Transverse colon (tissue), 4 donors: ENCODE measurements at places on chromosomes 12 and 14. TPM values are rescaled to one million over a fixed set of nuclear protein-coding genes. Genes with fewer than 3 reads are reported as not detected.

GRCh38 chr12:2385529-2385928, 332.7 kb downstream of the CACNA1C start:
- H3K36me3 ChIP-seq: no peaks in the 10 kb centered on the region
- no peaks in the 10 kb centered on the region for H3K27me3 ChIP-seq
- DNase-seq: no peak
- peak overlapping the region; percentile 80 for H3K27ac ChIP-seq
- peaks cover 13% of the 10 kb centered on the region for H3K4me1 ChIP-seq

DNA sequence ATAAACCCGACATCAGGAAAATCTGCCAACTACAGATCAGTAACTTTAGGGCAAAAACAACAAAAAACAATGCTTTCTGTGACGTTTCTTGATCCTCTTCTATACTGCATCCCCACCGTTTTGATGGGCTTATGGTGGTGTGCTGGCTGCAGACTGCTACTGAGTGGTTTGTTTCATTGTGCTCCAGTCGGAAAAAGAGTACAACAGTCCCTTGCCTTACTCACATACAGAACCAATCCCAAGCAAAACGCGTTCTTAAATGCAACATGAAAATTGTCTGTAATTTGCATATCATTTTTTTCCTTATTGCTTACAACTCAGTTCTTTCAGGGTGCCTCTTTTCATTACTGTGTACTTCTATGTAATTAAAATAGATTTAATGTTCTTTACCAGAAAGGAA, 2.3 kb downstream of the ETV6 start:
- no peaks in the 10 kb centered on the region for H3K27me3 ChIP-seq
- peak; percentile 27 for DNase-seq
- no peaks in the 10 kb centered on the region for H3K36me3 ChIP-seq
- peak overlapping the region; percentile 97 for H3K27ac ChIP-seq
- peaks cover 29% of the 10 kb centered on the region for H3K4me1 ChIP-seq

DNA sequence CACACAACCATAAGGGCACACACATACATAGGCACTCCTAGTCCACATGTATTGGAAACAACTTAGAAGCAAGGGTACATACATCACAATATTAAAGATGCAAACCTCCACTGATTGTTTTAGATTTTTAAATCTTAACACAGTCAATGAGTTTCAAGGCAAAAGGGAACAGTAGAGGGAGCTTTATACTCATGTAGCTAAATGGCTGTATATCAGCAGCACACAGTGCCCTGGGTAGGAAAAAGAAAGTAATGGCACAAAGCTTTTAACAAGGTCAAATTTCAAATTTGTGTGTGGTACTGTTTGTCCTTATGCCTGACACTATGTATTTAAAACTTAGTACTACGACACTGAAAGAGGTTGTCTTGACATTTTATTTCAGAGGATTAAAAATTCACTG, 262.0 kb downstream of the MED13L start:
- no peak overlapping the region for H3K4me3 ChIP-seq
- H3K27me3 ChIP-seq: no peaks in the 10 kb centered on the region
- H3K27ac ChIP-seq: no peak overlapping the region
- no peak for DNase-seq

GRCh38 chr14:77208291-77208978, 26.8 kb downstream of the TMEM63C start:
- no peak overlapping the region for H3K27ac ChIP-seq
- peak; percentile 64 for DNase-seq
- no peaks in the 10 kb centered on the region for H3K36me3 ChIP-seq
- H3K4me3 ChIP-seq: no peak overlapping the region

Gene GYS2
- total RNA-seq: 0.16 TPM

DNA sequence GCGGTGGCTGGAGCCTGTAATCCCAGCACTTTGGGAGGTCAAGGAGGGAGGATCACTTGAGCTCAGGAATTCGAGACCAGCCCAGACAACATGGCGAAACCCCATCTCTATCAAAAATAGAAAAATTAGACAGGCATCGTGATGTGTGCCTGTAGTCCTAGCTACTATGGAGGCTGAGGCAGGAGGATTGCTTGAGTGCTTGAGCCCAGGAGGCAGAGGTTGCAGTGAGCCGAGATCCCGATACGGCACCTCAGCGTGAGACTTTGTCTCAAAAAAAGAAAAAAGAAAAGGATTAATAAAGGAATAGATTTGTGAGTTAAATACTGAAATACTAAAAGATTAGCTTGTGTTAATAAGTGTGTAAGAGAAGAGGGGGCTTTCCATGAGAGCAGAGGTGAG, 29.4 kb downstream of the RPGRIP1 start:
- no peaks in the 10 kb centered on the region for H3K36me3 ChIP-seq
- DNase-seq: no peak
- H3K27ac ChIP-seq: peak overlapping the region; percentile 82

GRCh38 chr12:8867009-8867408, 44.6 kb downstream of the A2ML1 start:
- H3K27me3 ChIP-seq: no peaks in the 10 kb centered on the region
- no peak for DNase-seq
- H3K4me1 ChIP-seq: no peaks in the 10 kb centered on the region
- no peak overlapping the region for H3K27ac ChIP-seq
- no peak overlapping the region for H3K4me3 ChIP-seq

DNA sequence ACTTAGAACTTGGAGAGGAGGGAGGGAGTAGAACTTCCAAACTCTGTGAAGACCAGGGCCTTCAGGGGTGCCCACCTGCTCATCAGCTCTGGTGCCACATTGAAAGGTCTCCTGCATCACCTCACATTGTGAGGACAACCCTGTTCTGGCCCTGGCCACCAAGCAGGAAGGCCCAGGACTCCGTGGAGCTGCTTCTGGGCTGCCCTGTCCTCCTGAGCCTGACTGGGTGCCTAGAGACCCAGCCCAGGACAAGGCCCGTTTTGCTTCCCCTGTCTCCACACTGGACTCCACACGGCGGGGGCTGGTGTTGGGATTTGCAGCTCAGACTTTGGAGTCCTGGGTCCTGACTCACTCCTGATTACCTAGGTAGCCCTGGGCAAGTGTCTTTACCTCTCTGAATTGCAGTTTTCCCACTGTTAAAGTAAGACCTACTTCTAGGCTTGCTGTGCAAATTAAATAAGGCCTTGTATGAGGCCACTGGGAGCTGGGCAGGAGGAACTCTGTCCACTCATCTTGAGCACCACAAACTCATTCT, 12.5 kb upstream of the KRT82 start:
- no peaks in the 10 kb centered on the region for H3K36me3 ChIP-seq
- no peak overlapping the region for H3K4me3 ChIP-seq
- H3K27me3 ChIP-seq: no peaks in the 10 kb centered on the region
- H3K4me1 ChIP-seq: no peaks in the 10 kb centered on the region

GRCh38 chr14:39451811-39452210, 19.6 kb upstream of the FBXO33 start:
- H3K36me3 ChIP-seq: no peaks in the 10 kb centered on the region
- no peaks in the 10 kb centered on the region for H3K27me3 ChIP-seq
- no peaks in the 10 kb centered on the region for H3K4me1 ChIP-seq
- no peak for DNase-seq
- no peak overlapping the region for H3K4me3 ChIP-seq

DNA sequence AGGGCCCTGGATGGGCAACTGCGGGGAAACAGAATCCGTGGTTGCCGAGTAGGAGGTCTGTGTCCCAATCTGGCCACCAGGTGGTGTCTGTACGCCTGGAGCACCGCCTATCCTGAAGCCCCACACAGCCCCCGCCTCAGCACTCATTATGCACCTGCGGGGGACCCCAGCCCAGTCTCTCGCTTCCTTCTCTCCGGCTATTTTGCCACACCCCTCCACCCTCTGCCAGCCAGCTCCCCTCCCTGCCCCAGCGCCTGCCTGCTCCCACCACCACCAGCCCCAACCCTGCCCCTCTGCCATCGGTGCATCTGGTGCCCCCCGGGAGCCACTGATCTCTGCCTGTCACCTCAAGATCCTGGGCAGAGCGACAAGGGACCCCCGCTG, 2.2 kb upstream of the NXPH4 start:
- H3K27ac ChIP-seq: no peak overlapping the region
- peaks cover 49% of the 10 kb centered on the region for H3K27me3 ChIP-seq
- DNase-seq: peak; percentile 70
- no peak overlapping the region for H3K4me3 ChIP-seq
- H3K4me1 ChIP-seq: peaks cover 18% of the 10 kb centered on the region
- no peaks in the 10 kb centered on the region for H3K36me3 ChIP-seq

Gene RTL1
- total RNA-seq: not detected

Gene GLS2
- total RNA-seq: not detected

- peaks cover 56% of the 10 kb centered on the region for H3K4me1 ChIP-seq
- H3K36me3 ChIP-seq: no peaks in the 10 kb centered on the region
- peak overlapping the region; percentile 43 for H3K4me3 ChIP-seq
- H3K27me3 ChIP-seq: no peaks in the 10 kb centered on the region
- H3K27ac ChIP-seq: peak overlapping the region; percentile 90
Observed at GRCh38 chr12:112907415-112908157, 824 bp downstream of the OAS1 start.

- no peak overlapping the region for H3K27ac ChIP-seq
- no peak overlapping the region for H3K4me3 ChIP-seq
- H3K27me3 ChIP-seq: no peaks in the 10 kb centered on the region
- H3K4me1 ChIP-seq: peaks cover 10% of the 10 kb centered on the region
Observed at GRCh38 chr12:3263939-3264922, 187.1 kb downstream of the TSPAN9 start.

- no peaks in the 10 kb centered on the region for H3K4me1 ChIP-seq
- no peaks in the 10 kb centered on the region for H3K36me3 ChIP-seq
- no peak overlapping the region for H3K4me3 ChIP-seq
- no peak for DNase-seq
- H3K27me3 ChIP-seq: peaks cover 49% of the 10 kb centered on the region
Observed at GRCh38 chr14:105072892-105073719, 7.9 kb upstream of the GPR132 start.

DNA sequence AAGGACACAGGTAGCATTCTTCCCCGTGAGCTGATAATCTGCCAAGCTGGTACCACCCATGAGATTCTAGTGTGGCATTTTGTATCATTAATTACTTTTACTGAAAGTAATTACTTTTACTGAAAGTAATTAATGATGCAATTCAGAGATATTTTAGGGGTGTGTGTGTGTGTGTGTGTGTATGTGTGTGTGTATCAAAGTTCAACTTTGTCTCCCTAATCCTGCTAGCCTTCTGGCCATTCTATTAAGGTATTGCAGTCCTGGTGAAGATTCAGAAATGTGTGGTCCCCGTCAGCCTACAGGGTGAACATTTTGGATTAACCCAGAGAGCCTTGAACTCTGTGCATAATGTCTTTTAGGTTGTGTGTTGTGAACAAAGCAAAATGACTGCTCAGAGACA, 310.8 kb downstream of the ZFP36L1 start:
- H3K27ac ChIP-seq: no peak overlapping the region
- H3K27me3 ChIP-seq: no peaks in the 10 kb centered on the region
- H3K4me3 ChIP-seq: no peak overlapping the region
- DNase-seq: no peak
- H3K4me1 ChIP-seq: no peaks in the 10 kb centered on the region

Gene OR6C4
- not detected for total RNA-seq

DNA sequence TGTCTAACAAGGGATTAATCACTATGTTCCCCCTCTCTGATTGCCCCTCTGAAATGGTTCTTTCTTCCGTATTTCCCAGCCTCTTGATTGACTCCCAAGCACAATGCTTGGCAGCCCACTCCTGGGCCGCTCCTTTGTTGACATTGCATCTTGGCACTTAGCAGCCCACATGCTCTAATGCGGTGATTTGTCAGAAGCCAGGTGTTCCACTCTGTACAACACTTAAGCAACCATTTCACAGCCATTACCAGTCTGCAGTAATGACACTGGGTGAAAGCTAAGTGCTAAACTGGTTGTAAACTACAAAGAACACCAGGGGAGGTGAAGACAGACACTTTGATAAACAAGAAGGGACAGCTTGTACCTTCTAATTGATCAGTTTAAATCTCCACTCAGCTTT, 353.5 kb downstream of the TMEM132D start:
- H3K4me1 ChIP-seq: no peaks in the 10 kb centered on the region
- peak; percentile 57 for DNase-seq
- no peak overlapping the region for H3K4me3 ChIP-seq
- no peaks in the 10 kb centered on the region for H3K27me3 ChIP-seq
- peak overlapping the region; percentile 27 for H3K27ac ChIP-seq
- no peaks in the 10 kb centered on the region for H3K36me3 ChIP-seq

Gene ERGIC2
- total RNA-seq: 2.6 TPM

DNA sequence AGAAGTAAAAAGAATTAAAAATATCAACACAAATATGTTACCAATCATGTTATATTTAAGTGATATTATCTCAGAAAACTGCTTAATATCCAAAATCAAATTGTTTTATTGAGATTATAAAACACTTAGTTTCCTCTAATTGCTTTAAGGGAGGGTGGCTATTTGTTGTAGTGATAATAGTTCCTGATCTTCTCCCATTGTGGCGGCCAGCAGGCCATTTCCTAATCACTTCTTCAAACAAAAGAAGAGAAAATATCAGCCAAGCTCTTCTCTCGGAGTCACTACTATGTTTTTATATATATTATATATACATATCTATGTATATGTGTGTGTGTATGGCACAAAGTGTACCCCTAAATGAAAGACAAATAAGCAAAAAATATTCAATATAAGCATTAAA, 31.5 kb downstream of the ERO1A start:
- no peak for DNase-seq
- H3K4me3 ChIP-seq: no peak overlapping the region
- no peaks in the 10 kb centered on the region for H3K36me3 ChIP-seq
- no peaks in the 10 kb centered on the region for H3K27me3 ChIP-seq

GRCh38 chr12:6225630-6226001, 25.4 kb downstream of the CD9 start:
- H3K27ac ChIP-seq: peak overlapping the region; percentile 96
- no peaks in the 10 kb centered on the region for H3K27me3 ChIP-seq
- H3K4me1 ChIP-seq: peaks cover 98% of the 10 kb centered on the region
- H3K36me3 ChIP-seq: no peaks in the 10 kb centered on the region

Gene KIF26A
- 6.0 TPM for total RNA-seq

- DNase-seq: no peak
- no peak overlapping the region for H3K4me3 ChIP-seq
- H3K36me3 ChIP-seq: no peaks in the 10 kb centered on the region
- H3K4me1 ChIP-seq: no peaks in the 10 kb centered on the region
- H3K27ac ChIP-seq: no peak overlapping the region
Observed at GRCh38 chr12:2803635-2804392, 8.7 kb upstream of the ITFG2 start.

DNA sequence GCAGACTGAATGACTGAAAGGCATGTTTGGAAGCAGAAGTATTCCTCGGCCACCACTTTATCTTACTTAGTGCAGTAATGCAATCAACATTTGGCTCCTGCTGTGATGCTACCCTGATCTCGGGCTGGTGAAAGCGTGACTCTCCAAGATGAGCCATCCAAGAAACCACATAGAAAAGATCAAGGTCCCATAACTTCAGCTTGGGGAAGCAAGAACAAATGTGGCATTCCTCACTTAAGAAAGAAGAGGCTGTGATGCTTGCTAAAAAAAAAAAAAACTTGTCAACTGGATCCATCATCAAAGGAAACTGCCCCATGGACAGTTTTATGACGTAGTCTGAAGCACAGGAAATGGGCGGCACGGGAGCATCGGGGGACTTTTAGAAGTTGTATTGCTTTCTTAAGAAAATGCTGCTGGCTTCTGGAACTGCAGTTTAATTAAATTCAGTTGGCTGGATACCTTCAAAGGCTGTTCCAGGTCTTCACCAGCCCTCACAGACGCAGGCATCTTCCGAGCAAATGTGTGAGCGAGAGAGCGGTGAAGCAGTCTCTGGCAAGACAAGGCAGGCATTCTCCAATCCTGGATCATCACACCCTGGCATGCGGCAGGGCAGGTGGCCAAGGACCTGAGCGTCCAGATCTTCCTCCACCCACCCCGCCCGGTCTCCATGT, 38.2 kb upstream of the MAP1LC3B2 start:
- no peak overlapping the region for H3K4me3 ChIP-seq
- no peaks in the 10 kb centered on the region for H3K4me1 ChIP-seq
- no peaks in the 10 kb centered on the region for H3K27me3 ChIP-seq
- DNase-seq: no peak
